ENCODE measurements at places on chromosomes 5 and 9.

DNA sequence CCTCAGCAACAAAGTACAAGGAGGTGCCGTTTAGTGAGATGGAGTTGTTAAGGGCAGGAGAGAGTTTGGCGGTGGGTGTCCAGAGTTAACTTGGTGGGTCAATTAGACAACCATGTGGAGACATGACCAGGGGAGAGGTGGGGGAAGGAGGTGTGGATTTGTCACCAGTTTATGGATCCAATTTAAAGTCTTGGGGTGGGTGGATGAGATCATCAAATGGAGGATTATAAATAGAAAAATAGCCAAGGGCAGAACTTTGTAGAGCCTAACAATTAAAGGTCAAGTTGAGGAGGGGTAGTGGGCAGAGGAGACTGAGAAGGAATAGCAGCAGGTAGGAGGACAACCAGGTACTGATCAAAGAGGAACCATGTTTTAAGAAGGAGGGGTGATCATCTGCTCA lies 108.7 kb upstream of the IL12B start:
- no peak for DNase-seq

DNA sequence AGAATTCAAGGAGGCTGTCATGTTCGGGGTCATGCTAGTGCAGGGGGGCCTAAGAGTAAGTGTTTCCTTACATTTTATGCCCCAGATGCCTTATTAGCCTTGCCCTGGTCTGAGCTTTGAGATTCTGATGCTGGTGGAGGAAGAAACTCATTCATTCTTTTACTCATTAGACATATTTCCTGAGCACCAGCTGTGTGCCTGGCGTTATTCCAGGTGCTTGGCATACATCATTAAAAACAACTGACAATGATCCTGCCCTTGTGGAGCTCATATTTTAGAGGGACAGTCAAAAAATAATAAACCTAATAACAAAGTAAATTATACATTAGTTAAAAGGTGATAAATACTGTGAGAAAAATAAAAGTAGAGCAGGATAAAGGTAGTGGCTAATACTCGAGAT lies 138.9 kb upstream of the SGCD start:
- no peak for DNase-seq

DNA sequence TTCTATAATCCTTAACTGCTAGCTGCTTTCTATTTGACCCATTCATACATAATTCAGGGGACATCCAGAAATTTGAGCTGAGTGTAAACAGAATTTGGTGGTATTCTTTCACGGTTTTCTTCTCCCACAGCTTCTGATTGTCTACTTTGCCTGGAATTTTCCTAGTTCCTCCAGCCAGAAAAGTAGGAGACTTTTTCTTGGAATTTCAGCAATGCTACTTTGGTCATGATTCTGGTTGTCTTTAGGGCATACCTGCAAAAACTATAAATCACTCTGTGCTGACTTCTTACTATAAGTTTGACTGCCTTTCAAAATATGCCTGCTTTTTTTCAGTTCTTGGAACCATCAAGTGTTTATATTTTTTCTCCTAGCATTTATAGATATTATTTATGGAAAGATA lies 260.2 kb downstream of the TMEM38B start:
- no peak for DNase-seq

- DNase-seq: no peak
These were observed 10.2 kb upstream of the NTRK2 start for GRCh38 chr9:84659313-84659712.

GRCh38 chr9:81479573-81479972 lies 209.8 kb downstream of the TLE1 start:
- DNase-seq: no peak

GRCh38 chr9:138083873-138084272 lies 206.3 kb downstream of the CACNA1B start:
- DNase-seq: no peak

DNA sequence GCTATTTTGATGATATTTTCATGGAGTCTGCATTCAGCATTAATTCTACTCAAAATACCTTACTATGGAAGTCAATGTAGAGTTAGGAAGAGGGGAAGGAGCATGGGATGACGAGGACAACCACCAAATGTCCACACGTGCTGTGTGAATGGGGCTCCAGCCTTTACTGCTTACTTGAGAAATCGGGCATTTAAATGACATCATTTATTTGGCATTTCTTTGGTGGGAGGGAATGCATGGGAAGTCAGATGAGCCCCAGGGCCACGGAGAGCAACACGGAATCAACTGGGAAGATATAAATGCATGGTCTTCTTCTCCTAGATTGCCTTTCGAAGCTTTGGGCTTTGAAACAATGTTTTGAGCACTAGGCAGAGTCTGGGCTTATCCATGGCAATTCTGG lies 458.5 kb upstream of the KLF4 start:
- no peak for DNase-seq

- no peak for DNase-seq
These were observed 21.8 kb downstream of the IL9 start for GRCh38 chr5:135873831-135874230.

GRCh38 chr9:95351051-95351450 lies 33.5 kb upstream of the FANCC start:
- no peak for DNase-seq

DNA sequence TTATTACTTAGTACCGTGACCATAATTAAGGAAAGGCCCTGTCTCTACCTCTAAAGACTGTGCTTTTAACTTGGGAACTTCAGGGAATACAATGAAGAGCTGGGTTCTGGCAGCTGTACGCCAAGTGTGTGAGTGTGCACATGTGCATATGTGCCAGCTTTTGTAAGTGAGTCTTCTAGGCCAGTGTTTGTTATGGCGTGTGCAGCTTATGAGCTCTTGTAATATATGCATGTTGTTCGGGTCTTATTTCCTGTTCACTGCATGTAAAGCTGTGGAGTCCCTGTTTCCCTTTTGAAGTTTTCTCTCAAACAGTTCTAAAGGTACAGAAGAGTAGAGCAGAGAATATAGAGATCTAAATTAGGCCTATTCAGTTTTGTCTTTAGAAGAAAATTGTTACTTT lies 30.5 kb downstream of the TGFBR1 start:
- no peak for DNase-seq

DNA sequence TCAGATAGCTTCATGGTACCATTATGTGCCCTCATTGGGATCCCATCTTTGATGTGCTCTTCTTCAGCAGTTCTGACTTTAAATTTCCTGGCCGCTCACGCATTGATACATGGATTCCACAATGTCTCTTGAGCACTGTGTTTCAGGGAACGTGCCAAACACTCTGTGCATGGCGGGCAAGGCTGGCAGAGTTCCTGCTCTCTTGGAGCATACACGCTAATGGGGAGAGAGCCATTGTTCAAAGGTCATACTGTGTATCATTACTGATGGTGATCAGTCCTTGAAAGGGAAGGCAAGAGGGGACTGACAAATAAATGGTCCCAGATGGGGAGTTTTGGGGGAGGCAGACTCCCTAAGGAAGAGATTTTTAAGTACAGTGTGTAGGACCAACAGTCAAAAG lies 52.3 kb downstream of the AMBP start:
- no peak for DNase-seq

DNA sequence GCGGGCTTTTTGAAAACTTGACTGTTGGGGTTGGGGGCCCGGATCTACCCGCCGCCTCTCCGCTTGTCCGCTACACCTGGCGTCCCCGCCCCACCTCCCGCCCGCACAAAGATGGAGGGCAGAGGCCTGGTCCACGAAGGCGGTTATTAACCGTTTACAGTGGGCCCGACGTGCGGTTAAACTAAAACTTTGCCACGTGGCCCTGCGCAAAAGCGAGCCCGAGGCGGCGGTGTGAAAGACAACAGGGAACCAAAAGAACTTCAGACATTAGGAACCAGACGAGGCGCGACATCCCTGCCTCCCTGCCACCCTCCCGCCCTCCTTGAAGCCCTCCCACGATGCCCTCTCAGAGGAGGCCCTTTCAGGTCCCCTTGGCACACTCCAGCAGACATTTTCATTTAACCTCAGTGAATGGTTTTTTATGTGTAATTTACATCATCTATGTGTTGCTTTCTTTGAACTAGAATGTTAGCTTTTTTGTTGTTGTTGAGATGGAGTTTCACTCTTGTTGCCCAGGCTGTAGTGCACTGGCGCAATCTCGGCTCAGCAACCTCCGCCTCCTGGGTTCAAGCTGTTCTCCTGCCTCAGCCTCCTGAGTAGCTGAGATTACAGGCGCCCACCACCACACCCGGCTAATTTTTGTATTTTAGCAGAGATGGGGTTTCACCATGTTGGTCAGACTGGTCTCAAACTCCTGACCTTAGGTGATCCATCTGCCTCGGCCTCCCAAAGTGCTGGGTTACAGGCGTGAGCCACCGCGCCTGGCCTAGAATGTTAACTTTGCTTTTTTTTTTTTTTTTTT lies 999 bp upstream of the HNRNPA0 start:
- DNase-seq: no peak

DNA sequence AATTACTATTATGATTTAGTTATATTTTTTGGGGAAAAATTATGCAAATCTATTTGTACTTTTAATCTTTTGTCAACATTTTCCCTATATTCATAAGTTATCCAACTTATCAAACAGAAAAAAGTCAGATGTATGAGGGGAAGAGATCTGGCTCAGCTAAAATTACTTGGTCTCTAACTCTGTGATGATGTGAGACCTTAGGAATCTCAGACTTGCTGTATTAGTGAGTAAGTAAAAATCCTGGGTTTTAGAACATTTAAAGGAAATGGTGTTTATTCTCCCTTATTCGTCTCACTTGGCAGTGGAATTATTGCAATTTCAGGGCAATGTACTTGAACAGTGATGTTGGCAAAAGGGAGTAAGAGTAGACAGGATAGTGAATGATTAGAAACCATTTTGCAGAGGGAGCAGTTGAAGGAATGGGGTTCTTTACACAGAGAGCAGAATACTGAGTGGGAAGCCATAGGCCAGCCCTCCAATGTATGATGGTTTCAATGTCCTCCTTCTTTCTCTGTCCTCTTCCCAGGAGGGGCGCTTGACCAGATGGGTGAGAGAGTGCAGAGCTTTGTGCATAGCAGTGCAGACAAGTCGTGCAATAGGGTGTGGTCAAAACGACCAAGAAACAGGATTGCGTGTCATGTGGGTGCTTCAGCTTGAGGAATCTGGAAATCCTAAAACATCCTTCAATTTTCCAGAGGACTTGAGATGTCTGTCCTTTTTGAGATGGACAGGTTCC lies 91.7 kb downstream of the TENT4A start:
- no peak for DNase-seq

- DNase-seq: no peak
These were observed 4.1 kb downstream of the PAEP start for GRCh38 chr9:135565636-135566035.

DNA sequence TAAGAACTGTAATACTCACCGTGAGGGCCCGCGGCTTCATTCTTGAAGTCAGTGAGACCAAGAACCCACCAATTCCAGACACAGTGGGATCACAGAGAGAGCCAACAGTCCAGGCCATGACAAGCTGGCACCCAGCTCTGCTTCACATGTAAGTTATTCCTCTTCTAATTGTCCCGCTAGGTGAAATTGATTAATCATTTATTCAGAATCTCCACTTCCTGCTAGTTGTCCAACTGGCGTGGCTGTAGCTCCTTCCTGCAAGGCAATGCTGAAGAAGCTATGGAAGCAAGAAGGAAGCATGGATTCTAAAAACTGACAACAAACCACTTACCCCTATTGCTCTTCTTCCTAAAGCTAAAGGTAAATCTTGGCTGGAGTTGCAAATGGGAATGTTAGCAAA lies 30.0 kb upstream of the GLRX start:
- DNase-seq: no peak

GRCh38 chr5:68265822-68266395 lies 50.4 kb downstream of the PIK3R1 start:
- no peak for DNase-seq

DNA sequence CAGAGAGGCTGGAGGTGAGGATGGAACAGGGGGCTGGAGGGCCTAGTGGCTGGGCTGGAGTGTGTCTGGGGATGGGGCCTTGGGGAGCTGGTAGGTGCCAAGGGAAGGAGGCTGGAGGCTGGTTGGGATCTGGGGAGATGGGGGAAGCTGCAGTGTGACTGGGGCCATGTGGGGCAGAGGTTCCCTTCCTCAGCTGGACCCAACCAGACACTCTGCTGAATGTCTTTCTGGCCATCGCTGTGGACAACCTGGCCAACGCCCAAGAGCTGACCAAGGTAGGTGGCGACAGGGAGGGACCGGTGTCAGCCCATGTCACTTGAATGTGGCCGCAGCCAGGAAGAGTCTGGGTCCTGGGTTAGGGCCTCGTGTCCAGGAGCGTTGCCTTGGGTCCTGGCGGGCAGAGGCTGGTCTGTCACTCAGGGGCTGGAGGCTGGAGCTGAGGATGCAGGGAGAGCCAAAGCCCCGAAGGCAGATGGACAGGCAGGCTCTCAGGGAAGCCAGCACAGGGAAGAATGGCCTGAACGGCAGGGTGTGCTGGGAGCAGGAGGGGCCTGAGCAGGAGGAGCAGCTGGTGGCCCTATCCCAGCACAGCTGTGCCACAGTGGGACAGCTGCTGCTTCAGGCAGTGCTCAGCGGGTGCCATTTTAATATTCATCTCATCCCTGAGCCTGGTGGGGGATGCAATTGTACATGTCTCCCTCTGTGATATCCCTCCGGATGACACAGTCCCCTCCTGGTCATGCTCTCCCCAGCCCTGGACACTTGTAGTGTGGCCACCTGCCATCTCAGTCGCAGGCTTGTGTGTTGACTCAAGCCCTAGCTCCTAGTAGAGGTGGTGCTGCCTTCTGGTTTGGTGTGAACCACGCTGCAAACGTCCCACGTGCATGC lies 132.5 kb downstream of the CACNA1B start:
- DNase-seq: no peak

- no peak for DNase-seq
These were observed 17.1 kb upstream of the SPARC start for GRCh38 chr5:151703780-151704179.
